ENCODE measurements at places on chromosomes 4 and X. TPM values are rescaled to one million over a fixed set of nuclear protein-coding genes. Genes with fewer than 3 reads are reported as not detected.
A peak's percentile ranks its signal among the peaks of the same experiment; 100 is the strongest.

- peaks cover 5% of the 10 kb centered on the region for H3K27me3 ChIP-seq
- no peaks in the 10 kb centered on the region for H3K36me3 ChIP-seq
- H3K27ac ChIP-seq, result no peak overlapping the region
- no peaks in the 10 kb centered on the region for H3K4me1 ChIP-seq
- no peak overlapping the region for H3K4me3 ChIP-seq
These were observed 113.7 kb downstream of the USP46 start for GRCh38 chr4:52545099-52546069.

DNA sequence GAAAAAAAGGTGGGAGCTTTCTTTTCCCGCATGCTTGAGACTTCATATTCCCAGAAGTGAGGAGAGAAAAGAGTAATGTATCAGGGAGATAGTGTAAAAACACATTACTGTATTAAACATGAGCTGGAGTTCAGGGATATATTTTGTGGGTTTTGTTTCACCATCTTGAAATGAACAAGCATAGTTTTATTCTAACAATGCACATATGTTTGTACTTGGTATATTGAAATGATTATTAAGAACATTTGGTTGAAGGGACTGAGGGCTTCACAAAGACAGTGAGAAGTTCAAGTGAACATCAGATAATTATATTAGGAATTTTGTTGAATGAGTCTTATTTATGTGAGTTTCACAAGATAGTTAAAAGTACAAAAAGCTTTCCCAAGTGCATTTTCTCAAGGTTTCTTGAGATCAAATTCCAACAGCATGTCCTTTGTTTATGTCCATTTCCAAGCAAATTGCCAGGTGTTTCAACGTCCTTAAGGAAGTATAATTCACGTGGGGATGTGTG is 368.8 kb downstream of the ANKRD50 start:
- H3K4me3 ChIP-seq, result no peak overlapping the region
- no peak for DNase-seq
- no peaks in the 10 kb centered on the region for H3K4me1 ChIP-seq
- no peak overlapping the region for H3K27ac ChIP-seq

GRCh38 chrX:125757794-125758564 is 408.1 kb downstream of the DCAF12L2 start:
- no peaks in the 10 kb centered on the region for H3K27me3 ChIP-seq
- no peak overlapping the region for H3K27ac ChIP-seq
- H3K4me3 ChIP-seq, result no peak overlapping the region
- H3K4me1 ChIP-seq, result no peaks in the 10 kb centered on the region

DNA sequence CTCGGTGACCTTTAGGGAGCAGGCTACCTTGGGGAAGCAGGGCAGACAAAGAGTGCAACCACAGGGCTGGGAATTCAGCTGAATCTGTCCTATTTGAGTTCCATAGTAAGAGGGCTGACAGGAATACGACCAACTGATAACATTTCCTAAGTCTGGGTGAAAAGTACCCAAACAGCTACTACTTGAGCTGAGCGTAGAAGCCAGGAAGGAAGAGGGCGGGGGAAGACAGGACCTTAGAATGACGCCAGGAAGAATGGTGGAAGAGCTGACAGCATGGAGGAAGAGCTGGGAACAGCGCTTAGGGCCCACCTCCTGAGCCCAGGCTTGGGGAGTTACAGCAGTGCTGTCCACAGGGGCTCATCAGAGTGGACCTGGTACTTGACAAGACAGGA is 14.4 kb downstream of the MECP2 start:
- DNase-seq, result no peak
- H3K4me3 ChIP-seq, result peak overlapping the region; percentile 67
- H3K36me3 ChIP-seq, result peaks cover 4% of the 10 kb centered on the region
- peak overlapping the region; percentile 48 for H3K27ac ChIP-seq
- H3K27me3 ChIP-seq, result peaks cover 13% of the 10 kb centered on the region

The KIAA1210 gene
- not detected for total RNA-seq

The COL4A5 gene
- 0.21 TPM for total RNA-seq

DNA sequence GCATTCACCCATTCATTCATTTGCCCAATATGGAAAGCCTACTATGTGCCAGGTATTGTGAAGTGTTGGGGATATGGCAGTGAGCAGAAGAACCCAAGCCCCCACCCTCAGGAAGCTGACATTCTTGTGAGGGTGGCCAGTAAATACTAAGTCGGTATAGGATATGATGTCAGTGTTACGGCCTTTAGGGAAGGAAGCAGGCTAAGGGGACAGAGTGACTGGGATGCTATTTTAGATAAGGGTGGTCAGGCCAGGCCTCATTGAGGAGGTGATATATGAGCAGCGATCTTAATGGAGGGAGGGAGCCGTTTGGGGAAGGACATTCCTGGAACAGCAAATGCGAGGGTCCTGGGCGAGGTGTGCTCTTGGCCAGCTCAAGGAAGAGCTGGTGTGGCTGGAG is 2.0 kb downstream of the ATP6AP1 start:
- peak overlapping the region; percentile 66 for H3K27ac ChIP-seq
- no peak for DNase-seq
- no peaks in the 10 kb centered on the region for H3K36me3 ChIP-seq

The ZNF711 gene
- 4.6 TPM for total RNA-seq

The KLKB1 gene
- 1.2 TPM for total RNA-seq

DNA sequence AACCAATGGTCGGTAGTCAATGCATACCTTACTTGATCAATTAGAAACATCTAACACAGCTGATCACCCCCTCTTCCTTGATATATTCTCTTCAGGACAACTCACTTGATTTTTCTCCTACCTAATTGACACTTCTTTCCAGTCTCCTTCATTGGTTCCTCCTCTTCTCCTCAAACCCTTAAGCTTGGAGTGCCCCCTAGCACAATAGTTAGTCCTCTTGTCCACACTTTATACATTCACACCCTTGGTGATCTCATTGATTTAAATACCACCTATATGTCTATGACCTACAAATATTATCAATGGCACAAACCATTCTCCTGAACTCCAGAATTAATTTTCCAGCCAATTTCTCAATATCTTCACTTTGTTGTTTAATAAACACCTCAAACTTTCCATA is 724.0 kb downstream of the ADGRL3 start:
- DNase-seq, result no peak
- no peak overlapping the region for H3K4me3 ChIP-seq
- no peaks in the 10 kb centered on the region for H3K4me1 ChIP-seq
- no peaks in the 10 kb centered on the region for H3K27me3 ChIP-seq
- no peaks in the 10 kb centered on the region for H3K36me3 ChIP-seq

DNA sequence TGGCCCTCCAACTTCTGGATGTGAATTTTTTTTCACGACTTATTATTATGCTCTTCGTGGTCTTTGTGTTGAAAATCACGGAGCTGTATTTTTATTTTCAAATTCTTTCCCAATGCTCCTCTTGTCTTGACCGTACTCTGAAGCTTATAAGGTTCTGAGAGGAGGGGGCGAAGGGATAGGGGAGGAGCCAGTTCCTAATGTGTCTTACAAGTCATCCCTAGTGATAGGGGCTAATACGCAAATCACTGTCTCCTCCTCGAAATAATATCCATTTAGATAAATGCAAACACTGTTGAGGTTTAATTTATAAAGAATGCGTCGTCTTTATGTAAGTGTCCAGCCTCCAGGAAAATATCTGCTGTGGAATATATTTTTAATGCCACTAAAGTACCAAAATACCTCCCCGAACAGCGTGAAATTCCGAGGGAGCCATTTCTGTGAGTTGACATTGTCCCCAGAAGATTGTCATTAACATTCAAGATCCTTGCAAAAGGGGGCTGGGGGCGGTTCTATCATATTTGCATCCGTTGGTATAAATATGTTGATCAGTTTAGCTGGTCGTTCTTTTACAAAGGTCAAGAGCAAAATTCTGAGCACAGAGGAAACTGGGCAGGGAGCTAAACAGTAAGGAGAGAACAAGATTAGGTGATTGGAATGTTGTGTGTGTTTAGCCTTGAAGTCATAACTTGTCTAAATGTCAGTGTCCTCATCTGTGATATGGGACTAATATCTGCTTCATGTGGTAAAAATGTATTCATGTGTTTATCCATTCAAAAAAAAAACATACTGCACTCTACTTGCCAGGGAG is 3.7 kb upstream of the FAT1 start:
- no peak for DNase-seq
- H3K4me1 ChIP-seq, result peaks cover 12% of the 10 kb centered on the region
- no peak overlapping the region for H3K27ac ChIP-seq
- H3K36me3 ChIP-seq, result no peaks in the 10 kb centered on the region

DNA sequence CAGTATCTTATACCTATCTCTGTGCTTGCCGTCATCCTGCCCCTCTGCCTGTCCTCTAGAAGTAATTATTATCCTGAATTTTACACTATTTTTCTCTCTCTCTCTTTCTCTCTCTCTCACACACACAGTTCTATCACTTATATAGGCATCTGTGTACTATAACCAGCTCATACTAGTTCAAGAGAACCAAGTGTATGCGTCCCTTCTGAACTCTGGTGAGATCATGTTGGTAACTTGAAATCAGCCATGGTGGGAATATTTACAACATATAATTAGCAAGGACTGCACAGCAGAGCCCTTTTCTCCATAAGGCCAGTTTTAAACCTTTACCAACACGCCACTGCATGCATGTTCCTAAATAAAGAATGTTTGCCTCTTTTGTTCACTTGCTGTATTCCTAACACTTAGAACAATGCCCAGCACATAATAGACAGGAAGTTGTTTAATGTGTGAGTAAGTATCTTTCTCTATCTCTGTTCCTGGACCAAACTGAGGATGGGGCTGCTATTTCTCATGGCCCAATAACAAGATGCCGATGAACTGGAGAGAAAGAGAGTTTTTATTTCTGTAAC is 51.1 kb upstream of the IL21 start:
- H3K36me3 ChIP-seq, result peaks cover 14% of the 10 kb centered on the region
- DNase-seq, result no peak
- peaks cover 58% of the 10 kb centered on the region for H3K4me1 ChIP-seq
- peaks cover 18% of the 10 kb centered on the region for H3K27me3 ChIP-seq

DNA sequence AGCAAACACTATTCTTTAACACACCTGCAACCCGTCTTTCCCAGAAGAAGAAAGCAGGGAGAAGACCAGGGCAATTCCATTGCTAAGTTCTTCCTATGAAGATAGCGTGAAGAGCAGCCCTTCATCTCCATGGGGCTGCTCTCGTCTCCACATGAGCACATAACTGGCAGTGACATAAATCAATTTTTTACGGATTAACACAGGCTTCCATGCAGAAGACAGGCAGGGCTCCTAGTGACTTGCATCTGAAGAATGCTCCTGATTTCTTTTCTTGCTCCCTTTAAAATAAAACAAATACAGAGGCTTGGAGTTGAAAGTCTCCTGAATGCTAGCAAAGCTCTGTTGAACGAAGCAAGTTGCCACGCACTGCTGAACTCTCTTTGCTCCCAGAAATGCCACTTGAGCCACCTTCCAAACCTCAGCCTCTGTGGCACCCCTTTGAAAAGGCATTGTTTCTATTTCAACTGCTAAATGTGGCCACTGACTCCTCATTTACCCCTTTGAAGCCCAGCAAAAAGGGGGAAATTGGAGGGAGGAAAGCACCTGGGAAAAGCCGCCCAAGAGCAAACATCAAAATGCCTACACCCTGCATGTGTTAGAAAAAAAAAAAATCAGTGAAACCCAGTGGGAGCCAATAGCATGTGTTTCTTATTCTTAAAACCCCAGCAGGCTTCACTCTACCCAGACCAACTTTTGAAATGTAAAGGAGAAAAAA is 383.7 kb downstream of the IDS start:
- no peak overlapping the region for H3K27ac ChIP-seq
- no peak for DNase-seq
- H3K4me3 ChIP-seq, result no peak overlapping the region
- H3K4me1 ChIP-seq, result no peaks in the 10 kb centered on the region
- peaks cover 23% of the 10 kb centered on the region for H3K27me3 ChIP-seq

- no peaks in the 10 kb centered on the region for H3K4me1 ChIP-seq
- H3K27me3 ChIP-seq, result peaks cover 43% of the 10 kb centered on the region
- no peak for DNase-seq
- H3K36me3 ChIP-seq, result peaks cover 5% of the 10 kb centered on the region
These were observed 97.2 kb upstream of the EOLA2 start for GRCh38 chrX:150035531-150035930.

- peaks cover 9% of the 10 kb centered on the region for H3K36me3 ChIP-seq
- H3K27me3 ChIP-seq, result no peaks in the 10 kb centered on the region
- no peaks in the 10 kb centered on the region for H3K4me1 ChIP-seq
These were observed 23.8 kb upstream of the NSG1 start for GRCh38 chr4:4362991-4363697.

GRCh38 chr4:6235012-6235411 is 34.6 kb upstream of the WFS1 start:
- no peaks in the 10 kb centered on the region for H3K36me3 ChIP-seq
- H3K27me3 ChIP-seq, result no peaks in the 10 kb centered on the region
- no peak overlapping the region for H3K4me3 ChIP-seq
- no peaks in the 10 kb centered on the region for H3K4me1 ChIP-seq
- no peak overlapping the region for H3K27ac ChIP-seq
- no peak for DNase-seq

- no peak for DNase-seq
- no peak overlapping the region for H3K4me3 ChIP-seq
- H3K36me3 ChIP-seq, result peaks cover 2% of the 10 kb centered on the region
These were observed 67.9 kb downstream of the FAM114A1 start for GRCh38 chr4:38935391-38936073.

- no peak overlapping the region for H3K4me3 ChIP-seq
- peaks cover 12% of the 10 kb centered on the region for H3K27me3 ChIP-seq
These were observed 426.6 kb downstream of the MAPK10 start for GRCh38 chr4:85933291-85933640.

DNA sequence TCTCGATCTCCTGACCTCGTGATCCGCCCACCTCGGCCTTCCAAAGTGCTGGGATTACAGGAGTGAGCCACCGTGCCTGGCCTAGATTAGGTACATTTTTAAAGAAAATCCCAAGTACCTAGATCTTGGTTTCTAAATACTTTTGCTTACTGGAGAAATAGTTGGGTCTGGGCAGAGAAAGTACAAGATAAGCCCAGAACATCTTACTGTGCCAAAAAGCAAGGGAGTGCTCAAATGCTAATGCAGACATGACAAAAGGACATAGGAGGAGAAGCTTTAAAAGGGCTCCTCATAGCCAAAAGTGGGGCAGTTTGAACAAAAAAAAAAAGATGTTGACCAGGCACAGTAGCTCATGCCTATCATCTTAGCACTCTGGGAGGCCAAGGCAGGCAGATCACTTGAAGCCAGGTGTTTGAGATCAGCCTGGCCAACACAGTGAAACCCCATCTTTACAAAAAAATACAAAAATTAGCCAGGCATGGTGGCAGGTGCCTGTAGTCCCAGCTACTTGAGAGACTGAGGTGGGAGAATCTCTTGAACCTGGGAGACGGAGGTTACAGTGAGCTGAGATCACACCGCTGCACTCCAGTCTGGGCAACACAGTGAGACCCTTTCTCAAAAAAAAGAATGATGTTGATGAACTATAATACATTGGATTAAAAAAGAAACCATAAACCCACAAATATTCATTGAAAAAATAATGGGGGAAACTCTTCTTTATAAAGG is 107.5 kb downstream of the APBB2 start:
- H3K27me3 ChIP-seq, result no peaks in the 10 kb centered on the region
- DNase-seq, result no peak
- no peaks in the 10 kb centered on the region for H3K36me3 ChIP-seq
- H3K27ac ChIP-seq, result no peak overlapping the region

The CXCL11 gene
- 0.19 TPM for total RNA-seq

GRCh38 chr4:52780617-52781354 is 29.6 kb upstream of the ERVMER34-1 start:
- peaks cover 1% of the 10 kb centered on the region for H3K36me3 ChIP-seq
- DNase-seq, result no peak
- no peaks in the 10 kb centered on the region for H3K27me3 ChIP-seq
- no peak overlapping the region for H3K27ac ChIP-seq

- no peaks in the 10 kb centered on the region for H3K4me1 ChIP-seq
- no peak overlapping the region for H3K4me3 ChIP-seq
- DNase-seq, result no peak
These were observed 193.0 kb downstream of the PDGFC start for GRCh38 chr4:156778606-156779005.
